ENCODE measurements at places on chromosomes 12 and 14. TPM values are rescaled to one million over a fixed set of nuclear protein-coding genes. Genes with fewer than 3 reads are reported as not detected.
A peak's percentile ranks its signal among the peaks of the same experiment; 100 is the strongest.

DNA sequence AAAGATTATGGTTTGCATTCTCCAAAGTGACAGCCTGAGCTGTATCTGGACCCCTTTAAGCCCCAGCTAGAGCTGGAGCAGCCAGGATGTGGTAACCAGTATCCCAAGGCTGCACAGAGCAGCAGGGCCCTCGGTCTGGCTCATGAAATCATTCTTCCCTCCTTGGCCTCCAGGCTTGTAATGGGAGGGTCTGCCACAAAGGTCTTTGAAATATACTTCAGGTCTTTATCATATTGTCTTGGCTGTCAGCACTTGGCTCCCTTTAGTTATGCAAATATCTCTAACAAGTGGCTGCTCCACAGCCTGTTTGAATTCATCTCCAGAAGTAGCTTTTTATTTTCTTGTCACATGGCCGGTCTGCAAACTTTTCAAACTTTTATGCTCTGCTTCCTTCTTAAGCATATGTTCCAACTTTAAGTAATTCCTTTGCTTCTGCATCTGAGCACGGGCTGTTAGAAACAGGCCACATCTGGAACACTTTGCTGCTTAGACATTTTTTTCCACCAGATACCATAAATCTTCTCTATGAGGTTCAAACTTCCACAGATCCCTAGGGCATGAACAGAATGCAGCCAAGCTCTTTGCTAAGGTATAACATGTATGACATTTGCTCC lies 663.4 kb upstream of the MIS18BP1 start:
- H3K27me3 ChIP-seq = no peaks in the 10 kb centered on the region
- DNase-seq = no peak
- H3K4me3 ChIP-seq = no peak overlapping the region
- H3K27ac ChIP-seq = no peak overlapping the region
- no peaks in the 10 kb centered on the region for H3K36me3 ChIP-seq
- no peaks in the 10 kb centered on the region for H3K4me1 ChIP-seq

DNA sequence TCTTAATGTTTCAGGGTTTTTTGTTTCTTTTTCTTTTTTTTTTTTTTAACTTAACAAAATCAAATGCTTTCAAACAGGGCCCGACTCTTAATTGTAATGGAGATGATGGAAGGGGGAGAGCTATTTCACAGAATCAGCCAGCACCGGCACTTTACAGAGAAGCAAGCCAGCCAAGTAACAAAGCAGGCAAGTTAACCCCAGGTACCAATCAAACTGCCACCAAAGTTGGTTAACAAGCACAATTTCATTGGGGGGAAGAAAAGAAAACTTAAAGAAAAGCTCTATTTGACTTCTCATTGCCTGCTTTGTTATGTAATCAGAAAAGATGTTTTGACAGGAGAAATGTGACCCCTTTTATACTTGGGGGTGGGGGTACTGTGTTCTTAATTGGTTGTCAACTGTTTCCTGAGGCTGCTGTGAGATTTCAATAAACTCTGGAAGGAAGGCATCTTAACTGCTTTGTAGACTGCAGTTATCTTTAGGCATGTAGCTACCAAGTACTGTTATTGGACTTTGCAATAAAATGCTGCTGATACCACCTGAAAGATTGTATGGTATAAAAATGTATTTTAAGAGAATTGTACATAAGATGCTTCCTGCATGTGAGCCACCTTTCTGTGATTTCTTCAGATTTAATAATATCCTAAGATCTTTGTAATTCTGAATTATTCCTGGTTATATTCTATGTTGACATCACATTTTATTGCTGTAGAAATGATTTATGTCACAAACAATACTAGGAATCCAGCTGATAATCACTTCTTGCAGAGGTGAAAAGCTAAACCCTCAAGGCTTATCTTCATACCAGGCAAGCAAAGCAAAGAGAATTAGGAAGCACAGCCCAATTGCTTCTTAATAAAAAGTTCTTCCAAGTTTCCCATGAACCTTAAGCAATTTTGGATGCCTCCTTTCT lies 26.9 kb downstream of the MAPKAPK5 start:
- no peak overlapping the region for H3K27ac ChIP-seq
- H3K4me1 ChIP-seq = peaks cover 4% of the 10 kb centered on the region
- H3K27me3 ChIP-seq = no peaks in the 10 kb centered on the region
- peaks cover 69% of the 10 kb centered on the region for H3K36me3 ChIP-seq

GRCh38 chr14:68210729-68211299 lies 391.2 kb downstream of the RAD51B start:
- no peaks in the 10 kb centered on the region for H3K36me3 ChIP-seq
- peak; percentile 54 for DNase-seq
- H3K4me3 ChIP-seq = peak overlapping the region; percentile 61

DNA sequence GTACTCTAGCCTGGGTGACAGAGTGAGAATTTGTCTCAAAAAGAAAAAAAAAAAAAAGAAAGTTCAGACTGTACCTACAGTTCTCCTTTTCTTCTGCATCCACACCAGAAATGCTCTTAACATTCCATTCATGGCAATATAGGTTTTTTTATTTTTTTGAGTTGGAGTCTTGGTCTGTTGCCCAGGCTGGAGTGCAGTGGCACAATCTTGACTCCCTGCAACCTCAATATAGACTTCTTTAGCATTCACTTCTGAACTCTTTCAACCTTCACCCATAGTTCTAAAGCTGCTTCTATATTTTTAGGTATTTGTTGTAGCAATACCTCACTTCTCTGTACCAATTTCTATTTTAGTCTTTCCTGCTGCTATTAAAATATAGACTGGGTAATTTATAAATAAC lies 1095.7 kb downstream of the FLRT2 start:
- no peak for DNase-seq
- no peak overlapping the region for H3K4me3 ChIP-seq
- H3K36me3 ChIP-seq = no peaks in the 10 kb centered on the region
- H3K27me3 ChIP-seq = no peaks in the 10 kb centered on the region
- no peak overlapping the region for H3K27ac ChIP-seq
- H3K4me1 ChIP-seq = no peaks in the 10 kb centered on the region

DNA sequence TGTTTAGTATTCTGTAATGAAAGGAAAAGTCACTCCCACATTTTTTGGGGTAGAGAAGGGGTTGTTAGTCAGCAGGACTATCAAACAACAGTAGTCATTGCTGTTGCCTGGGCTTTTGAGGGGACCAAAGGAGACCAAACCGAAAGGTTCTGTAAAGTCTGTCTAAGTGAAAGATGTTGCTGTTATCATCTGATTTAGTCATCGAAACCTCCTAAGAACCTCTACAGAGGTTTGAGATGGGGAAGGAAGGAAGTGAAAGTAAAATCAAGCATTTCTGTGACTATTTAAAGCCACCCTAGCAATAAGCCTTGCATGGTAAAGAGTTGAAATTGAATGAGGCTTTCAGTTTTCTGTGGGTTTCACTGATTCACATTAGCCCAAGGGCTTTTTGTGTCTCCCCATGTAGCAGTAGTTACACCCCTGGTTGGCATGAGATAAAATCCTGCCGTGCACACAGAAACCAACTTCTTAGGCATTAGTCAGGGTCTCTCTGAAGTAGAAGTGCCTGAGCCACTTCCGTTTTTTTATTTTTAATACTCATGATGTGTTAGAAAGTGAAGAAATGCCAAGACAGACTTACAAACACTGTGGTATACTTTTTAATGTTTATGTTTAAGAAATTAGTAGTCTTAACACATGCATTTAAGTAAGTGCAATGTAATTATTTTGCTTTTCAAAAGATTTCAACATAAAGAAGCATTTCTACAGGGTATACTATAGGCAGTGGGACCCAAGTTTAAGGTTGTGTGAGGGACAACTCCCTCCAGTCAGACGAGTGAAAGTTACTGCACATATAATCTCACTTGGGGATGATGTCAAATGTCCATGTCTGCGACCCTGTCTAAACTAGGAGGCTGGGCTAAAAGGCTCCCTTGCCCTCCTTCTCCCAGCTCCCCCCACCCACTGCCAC lies 50.4 kb downstream of the DYRK2 start:
- DNase-seq = peak; percentile 56
- H3K4me1 ChIP-seq = peaks cover 46% of the 10 kb centered on the region
- peak overlapping the region; percentile 55 for H3K27ac ChIP-seq
- no peak overlapping the region for H3K4me3 ChIP-seq

GRCh38 chr12:57693317-57693658 lies 644 bp upstream of the OS9 start:
- no peak overlapping the region for H3K4me3 ChIP-seq
- no peak for DNase-seq
- H3K4me1 ChIP-seq = no peaks in the 10 kb centered on the region
- H3K27me3 ChIP-seq = peaks cover 19% of the 10 kb centered on the region
- no peak overlapping the region for H3K27ac ChIP-seq

- H3K27me3 ChIP-seq = no peaks in the 10 kb centered on the region
- H3K4me1 ChIP-seq = peaks cover 40% of the 10 kb centered on the region
- DNase-seq = peak; percentile 68
- H3K27ac ChIP-seq = peak overlapping the region; percentile 98
Observed at GRCh38 chr14:50001999-50002925, 109.4 kb downstream of the ARF6 start.

GRCh38 chr14:76331328-76332011 lies 44.5 kb upstream of the ESRRB start:
- no peaks in the 10 kb centered on the region for H3K4me1 ChIP-seq
- no peak overlapping the region for H3K4me3 ChIP-seq
- H3K27me3 ChIP-seq = peaks cover 38% of the 10 kb centered on the region

DNA sequence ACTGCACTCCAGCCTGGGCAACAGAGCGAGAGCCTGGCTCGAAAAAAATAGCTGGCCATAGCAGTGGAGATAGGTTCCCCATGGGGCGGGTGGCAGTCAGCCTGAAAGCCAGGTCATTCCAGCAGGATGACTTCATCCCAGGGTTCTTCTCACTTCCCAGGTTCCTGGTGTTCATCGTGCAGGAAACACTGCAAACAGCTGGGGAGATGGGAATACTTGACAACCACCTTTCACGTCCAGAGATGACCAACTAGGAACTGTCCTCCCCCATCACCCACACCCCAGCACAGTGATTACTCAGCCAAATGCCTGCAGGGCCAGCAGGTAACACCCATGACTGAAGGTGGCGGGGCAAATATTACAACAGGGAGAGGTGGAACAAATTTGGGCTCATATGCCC lies 1.7 kb downstream of the VSIG10 start:
- H3K4me1 ChIP-seq = peaks cover 6% of the 10 kb centered on the region
- no peak for DNase-seq
- no peaks in the 10 kb centered on the region for H3K36me3 ChIP-seq
- no peak overlapping the region for H3K27ac ChIP-seq
- H3K4me3 ChIP-seq = peak overlapping the region; percentile 21

DNA sequence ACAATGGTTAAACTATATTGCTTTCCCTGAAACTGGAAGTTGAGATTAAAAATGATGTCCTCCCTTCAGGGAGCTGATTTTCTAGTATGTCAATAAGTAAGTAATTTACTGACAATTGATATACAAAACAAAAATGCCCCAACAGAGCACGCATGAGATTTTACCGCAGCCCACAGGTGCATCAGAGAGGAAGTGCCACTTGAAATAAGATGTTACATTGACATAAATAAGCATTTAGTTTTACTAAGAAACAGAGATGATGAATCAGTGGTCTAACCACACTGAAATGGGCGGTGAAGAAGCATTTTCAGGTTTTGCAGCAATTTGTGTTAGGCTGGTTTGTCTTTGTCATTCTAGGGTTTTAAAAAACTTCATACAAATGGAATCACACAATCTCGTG lies 8.8 kb upstream of the CLECL1 start:
- peak overlapping the region; percentile 65 for H3K4me3 ChIP-seq
- peaks cover 1% of the 10 kb centered on the region for H3K27me3 ChIP-seq
- peak overlapping the region; percentile 95 for H3K27ac ChIP-seq
- peak; percentile 80 for DNase-seq
- peaks cover 18% of the 10 kb centered on the region for H3K36me3 ChIP-seq

The MYO1H gene
- total RNA-seq = not detected

The CIT gene
- 53.5 TPM for total RNA-seq

The METAP2 gene
- 113 TPM for total RNA-seq

The TAS2R13 gene
- total RNA-seq = 0.74 TPM

The PRICKLE1 gene
- 0.05 TPM for total RNA-seq

The SLC22A17 gene
- 3.2 TPM for total RNA-seq

The PSMB5 gene
- total RNA-seq = 134 TPM

The CRACR2A gene
- total RNA-seq = 24.6 TPM

The GRIP1 gene
- total RNA-seq = not detected

Data from activated T-helper 2 cell treated with anti-CD3 and anti-CD28 coated beads, Interferon-gamma antibody, Interleukin-2, Interleukin-4, amounts not matched to agents 10 μg/mL and 5 μg/mL and 100 μg/mL, durations not matched to agents 14 hours and 24 hours and 36 hours (primary cell).